ENCODE measurements at places on chromosomes 4 and X.

DNA sequence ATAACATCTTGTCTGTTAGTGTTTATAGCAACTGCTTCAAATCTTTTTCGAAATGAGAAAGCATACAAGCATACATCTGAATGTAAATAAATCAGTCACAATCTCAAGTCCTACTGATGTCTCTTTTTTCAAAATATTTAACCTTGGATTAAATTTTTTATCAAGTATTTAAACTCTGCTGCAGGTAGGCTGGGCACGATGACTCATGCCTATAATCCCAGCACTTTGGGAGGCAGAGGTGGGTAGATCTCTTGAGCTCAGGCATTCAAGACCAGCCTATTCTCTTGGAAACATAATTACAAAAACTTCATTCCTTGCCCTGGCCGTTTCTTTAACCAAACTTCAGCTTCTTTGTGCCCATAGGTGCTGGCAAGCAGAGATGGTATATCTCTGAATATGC lies 540.3 kb upstream of the GALNT7 start:
- DNase-seq: no peak

GRCh38 chr4:158778156-158778711 lies 9.4 kb downstream of the FNIP2 start:
- DNase-seq: no peak

- DNase-seq: no peak
Measured at GRCh38 chrX:106042296-106042695, 3.8 kb upstream of the SERPINA7 start.

DNA sequence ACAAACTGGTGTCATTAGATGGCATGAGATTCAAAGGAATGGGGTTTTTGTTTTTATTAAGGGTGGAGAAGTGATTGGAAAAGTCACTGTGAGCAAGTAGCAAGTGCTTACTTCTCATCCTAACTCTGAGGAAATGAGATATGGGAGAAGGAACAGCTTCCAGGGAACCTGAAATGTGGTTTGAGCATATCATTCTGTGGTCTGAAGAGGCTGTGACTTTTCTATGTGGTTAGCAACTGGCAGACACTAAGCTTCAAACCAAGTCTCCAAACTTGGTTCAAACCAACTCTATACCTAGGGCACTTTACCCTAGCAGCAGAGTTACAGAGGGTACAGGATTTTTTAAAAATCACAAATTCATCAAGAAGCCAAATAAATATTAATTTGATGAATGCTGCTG lies 58.2 kb downstream of the DCLK2 start:
- DNase-seq: no peak

- DNase-seq: no peak
Measured at GRCh38 chrX:132983496-132983895, 25.1 kb upstream of the HS6ST2 start.

DNA sequence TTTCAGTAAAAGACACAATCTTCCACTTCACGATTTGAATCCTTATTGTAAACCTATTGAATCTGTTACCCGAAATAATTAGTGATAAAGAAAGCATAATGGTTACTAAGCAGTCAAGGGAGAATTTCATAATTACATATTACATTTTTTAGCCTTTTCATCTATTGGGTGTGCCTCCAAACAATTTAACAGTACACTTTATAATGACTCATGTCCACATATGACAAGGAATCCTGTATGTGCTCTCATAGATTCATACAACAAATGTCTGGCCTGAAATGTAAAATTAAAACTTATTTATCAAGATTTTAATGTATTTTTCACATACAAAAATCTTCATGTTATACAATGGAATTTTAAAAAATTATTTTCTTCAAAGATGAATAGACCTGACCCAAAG lies 39.4 kb downstream of the PPP3CA start:
- DNase-seq: no peak

DNA sequence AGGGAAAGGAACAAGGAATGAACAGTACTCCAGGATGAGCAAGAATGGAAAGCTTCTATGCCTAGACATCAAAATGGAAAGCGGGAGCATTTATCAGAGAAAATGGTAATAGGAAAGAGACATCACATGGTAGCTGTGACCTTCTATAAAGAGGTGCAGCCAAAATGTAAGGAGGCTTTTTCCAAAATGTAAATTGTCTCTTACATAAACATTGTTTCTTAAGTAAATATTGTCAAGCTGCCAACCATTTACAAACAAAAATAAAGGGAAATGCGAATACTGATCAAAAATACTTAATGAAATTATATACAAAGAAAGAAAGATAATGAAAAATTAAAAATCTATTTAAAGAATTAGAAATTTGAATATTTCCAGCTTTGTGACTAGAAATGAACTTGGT lies 55.0 kb upstream of the RASGEF1B start:
- no peak for DNase-seq

DNA sequence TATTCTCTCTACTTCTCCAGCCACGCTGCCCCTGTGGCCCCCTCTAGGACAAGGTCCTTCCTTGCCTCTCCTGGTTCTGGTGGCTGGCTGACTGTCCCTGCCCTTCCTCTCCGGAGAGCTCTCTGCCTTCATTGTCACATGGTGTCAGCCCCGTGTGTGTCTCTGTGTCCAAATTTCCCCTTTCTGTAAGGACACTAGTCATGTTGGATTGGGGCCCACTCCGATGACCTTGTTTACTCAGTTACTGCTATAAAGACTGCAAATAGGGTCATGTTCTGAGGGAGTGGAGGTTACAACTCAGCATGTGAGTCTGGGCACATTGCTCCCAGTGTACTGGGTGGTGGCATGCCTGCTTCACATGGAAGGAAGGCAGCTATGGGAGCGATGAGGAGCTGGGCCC lies 129.5 kb upstream of the PSAPL1 start:
- DNase-seq: no peak

Measured in NCI-H1092 (cell line).